NCI-H2227 treated with DMSO at 0.1 percent for 48 hours (cell line): ENCODE measurements at places on chromosomes 5 and 9.

DNA sequence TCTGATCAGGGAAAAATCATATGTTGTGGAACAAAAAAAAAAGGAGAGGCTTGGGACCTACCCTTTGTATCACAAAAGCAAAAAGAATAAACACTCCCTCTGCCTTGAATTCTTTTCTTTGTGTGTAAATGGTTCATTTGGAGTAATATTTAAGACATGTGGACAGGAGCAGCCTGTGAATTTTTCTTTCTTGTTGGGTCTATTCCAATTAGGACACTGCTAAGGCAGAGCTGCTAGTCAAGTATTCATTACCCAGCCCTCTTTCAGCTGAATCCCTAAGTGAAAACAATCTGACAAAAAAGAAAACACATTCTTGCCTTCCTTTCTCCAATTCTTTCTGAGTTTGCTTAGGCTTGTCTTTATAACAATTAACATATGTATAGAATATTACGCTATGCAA lies 330.0 kb downstream of the EBF1 start:
- DNase-seq = no peak

- DNase-seq = no peak
Measured at GRCh38 chr9:14452539-14452938, 138.6 kb upstream of the NFIB start.

DNA sequence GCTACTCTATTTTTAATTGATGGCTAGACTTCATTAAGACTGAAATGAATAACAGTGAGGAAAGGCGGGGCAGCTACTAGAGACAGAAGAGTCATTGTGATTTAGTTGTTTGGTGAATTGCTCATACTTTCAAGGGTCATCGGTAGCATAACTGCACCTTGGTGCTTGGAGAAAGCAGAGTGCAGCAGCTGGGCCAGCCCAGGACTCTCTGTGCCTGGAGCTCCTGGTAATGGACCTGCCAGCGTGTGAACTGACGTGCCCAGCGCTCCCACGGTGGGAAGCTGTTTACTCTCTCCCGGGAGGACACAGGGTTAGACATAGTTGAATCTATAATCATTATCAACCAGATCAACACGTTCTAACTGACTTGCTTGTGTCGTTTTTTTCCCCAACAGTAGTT lies 42.9 kb downstream of the LURAP1L start:
- no peak for DNase-seq

DNA sequence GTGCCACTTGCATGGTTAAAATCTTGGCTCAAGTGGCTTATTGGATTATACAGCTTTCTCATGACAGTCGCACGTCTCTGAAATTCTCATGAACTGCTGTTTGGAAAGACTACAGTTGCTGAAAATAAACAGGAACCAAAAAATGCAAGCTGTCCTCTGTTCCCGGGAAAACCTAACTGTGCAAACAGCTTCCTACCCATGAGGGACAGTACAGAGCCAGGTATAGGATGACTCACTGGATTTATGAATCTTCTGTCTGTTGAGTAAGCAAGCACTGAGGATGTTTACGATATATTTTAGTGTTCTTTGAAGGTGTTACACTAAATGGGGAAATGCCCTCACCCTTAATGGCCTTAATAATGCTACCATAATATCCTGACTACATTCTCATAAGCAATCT lies 380.3 kb upstream of the TNC start:
- DNase-seq = no peak

DNA sequence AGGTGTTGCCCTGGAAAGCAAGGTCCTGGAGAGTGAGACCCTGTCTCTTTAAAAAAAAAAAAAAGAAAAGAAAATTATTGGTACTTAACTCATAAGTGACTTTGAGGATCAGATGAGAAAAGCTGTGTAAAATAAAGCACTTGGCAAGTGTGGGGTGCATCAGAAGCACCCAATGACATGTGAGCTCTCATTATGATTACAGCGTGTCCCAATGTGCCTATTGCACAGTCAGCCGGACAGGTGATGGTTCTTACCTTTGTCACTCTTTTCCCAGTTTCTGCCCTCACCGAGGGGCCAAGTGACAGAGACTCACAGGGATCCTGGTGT lies 40.4 kb upstream of the IL17B start:
- DNase-seq = no peak

DNA sequence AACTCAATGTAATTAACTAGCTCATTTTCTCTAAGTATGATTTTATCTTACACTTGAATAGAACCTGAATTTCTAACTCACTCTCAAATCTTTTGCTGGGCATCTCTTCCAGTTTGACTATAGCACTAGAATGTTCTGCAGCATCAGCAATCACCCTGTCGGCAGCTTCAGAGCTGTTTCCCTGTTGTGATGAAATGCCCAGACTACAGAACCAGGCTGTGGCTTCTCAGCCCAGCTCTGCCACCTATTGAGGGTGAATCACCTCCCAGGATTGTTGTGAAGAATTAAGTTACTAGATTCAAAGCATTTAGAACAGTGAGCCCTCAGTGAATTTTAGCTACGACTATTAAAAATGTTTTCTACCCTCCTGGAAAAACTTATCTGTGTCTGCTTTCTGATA lies 90.4 kb upstream of the ANKRD55 start:
- no peak for DNase-seq

GRCh38 chr5:154575546-154576428 lies 97.8 kb upstream of the HAND1 start:
- no peak for DNase-seq

- no peak for DNase-seq
Measured at GRCh38 chr9:117737721-117738226, 33.6 kb downstream of the TLR4 start.

DNA sequence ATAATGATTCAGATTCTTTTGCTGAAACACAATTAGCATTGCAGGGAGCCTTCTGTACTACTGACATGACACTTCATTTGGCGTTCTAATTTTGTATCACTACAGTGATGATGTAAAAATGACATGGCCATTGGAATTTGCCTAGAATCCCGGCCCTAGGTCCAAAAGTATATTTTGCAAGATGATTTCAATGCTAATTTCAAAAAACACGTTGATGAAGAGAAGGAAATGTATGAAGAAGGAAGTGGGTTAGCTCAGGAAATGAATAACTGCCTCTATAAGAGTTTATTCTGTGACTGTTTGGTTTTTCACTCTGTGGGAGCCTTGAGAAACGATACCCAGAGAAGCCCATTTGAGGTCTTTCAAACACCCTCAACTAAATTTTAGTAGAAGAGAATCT lies 59.3 kb downstream of the OSTF1 start:
- DNase-seq = no peak
